ENCODE measurements at places on chromosomes 7 and 10.

DNA sequence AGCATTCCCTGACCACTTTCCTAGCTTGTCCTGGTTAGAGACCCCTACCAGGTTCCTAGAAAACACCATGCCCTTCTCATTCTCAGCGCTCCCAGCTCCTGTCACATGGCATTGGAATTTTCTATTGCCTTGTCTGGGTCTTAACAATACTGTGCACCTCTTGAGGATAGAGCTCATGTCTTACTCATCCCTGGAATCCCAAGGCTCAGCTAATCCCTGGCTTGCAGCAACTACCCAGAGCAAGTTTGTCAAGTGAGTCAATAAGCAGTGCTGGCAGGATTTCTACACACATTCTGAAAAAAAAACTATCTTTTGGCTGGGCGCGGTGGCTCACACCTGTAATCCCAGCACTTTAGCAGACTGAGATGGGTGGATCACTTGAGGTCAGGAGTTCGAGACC lies 11.7 kb upstream of the PRDX3 start:
- DNase-seq: no peak

DNA sequence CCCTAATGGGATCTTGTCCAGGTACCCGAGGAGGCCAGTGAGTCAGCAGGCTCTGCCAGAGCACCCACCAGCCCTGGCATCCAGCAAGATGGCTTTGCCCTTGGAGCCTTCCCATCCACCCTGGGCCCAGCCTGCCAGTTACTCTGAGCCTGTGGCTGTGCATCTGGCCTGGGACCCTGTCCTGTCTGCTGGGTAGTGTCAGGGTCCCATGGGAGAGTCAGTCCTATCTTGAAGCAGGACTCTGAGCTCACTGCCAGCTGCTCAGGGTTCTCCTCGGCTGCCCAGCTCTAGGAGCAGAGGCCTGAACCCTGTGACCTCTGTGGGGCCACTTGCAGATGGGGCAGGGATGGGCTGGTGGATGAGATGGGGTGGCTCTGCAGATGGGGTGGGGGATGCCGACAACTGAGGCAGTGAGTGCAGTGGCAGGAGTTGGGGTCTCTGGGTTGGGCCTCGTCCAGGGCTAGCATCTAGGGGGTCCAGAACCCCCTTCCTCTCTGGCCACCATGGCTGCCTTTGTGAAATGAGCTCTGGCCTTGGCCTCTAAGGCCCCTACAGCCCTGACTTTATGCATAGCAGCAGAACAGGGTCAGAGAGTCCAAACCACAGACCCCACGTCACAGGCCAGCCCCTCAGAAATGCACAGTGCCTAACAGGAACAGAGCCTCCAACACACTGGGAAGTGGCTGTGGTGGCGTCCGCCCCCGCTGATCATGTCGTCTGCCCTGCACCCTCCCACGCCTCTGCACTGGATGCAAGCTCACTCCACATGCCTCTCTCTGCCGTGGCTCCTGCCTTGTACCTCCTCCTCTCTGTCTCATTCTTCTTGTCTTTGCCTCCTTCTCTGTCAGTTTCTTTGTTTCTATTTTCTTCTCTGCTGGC lies 88.1 kb upstream of the RET start:
- DNase-seq: no peak

GRCh38 chr10:1404323-1405260 lies 332.7 kb downstream of the ADARB2 start:
- DNase-seq: no peak

DNA sequence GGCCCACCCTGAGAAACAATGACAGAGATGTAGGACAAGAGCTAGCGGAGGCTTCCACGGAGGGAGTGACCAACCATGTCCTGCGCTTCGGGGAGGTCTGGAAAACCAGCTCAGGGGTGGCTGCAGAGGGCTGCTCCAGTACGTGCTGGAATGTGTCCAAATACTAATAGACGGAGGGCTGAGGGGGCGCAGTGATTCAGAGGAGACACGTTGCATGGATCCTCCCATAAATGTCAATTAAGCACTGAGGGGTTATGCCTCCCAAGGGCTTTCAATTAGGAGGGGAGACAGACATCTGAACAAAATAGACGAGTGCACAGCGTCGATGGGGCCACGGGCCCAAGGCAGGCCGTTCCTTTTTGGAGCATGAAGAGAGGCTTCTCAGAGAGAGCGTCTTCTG lies 51.0 kb upstream of the NPS start:
- DNase-seq: no peak

GRCh38 chr10:79115302-79115701 lies 46.5 kb downstream of the ZMIZ1 start:
- no peak for DNase-seq

DNA sequence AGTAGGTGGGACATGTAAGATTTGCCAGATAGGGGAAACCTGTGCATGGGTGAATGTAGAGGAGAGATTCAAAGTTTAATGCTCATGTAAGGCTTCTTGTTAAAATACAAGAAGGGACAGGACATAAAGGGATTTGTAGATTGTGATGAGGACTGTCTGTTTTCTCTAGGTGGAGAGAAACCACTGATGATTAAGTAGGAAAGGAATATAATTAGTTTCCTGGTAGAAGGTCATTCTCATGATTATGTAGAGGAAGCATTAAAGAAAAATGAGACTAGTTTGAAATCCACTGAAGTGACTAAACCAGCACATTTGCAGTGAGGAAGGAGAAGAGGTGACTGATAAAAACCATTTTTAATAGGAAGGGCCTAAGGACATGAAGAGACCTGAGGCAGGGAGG lies 19.6 kb upstream of the MACC1 start:
- DNase-seq: no peak

- DNase-seq: no peak
These were observed 144.6 kb upstream of the SEMA3E start for GRCh38 chr7:83793558-83793957.

GRCh38 chr10:68103901-68104300 lies 5.4 kb upstream of the MYPN start:
- DNase-seq: no peak

- no peak for DNase-seq
These were observed 23.7 kb upstream of the RASSF4 start for GRCh38 chr10:44935966-44936295.

- DNase-seq: no peak
These were observed 37.1 kb downstream of the GNG11 start for GRCh38 chr7:93958651-93959050.

GRCh38 chr7:103524042-103524907 lies 78.3 kb upstream of the SLC26A5 start:
- DNase-seq: peak; percentile 80

- DNase-seq: no peak
These were observed 28.3 kb downstream of the STMP1 start for GRCh38 chr7:135690566-135690965.

DNA sequence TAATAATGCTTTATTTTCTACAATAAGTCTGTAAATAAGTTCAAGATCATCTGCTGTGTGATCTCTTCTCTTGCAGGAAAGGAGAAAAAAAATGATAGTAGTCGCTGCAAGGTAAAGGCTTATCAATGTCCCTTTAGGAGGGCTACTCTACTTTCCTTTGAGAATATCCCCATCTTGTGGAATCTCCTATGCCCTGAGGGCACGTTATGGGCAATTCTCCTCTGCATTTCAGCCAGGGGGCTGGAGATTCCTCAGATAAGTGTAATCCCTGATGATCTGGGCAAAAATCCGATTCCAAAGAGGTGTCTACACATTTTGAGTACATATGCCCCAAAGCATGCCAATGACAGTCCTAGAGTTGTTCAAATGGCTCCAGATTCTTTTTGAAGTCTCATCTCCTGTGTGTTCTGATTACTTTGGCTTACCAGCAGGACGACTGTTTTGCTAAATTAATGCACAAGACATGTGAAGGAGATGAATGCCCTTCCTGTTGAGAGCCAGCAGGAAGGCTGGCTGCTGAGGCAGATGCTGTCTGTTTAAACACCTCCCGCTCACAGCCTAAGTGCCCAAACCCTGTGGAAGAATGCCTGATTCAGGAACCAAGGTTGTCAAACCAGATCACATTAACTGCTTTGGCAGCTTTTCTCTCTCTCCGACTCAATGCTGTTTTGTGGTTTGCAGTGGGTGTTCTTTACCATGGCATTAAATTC lies 171.2 kb upstream of the COL1A2 start:
- peak; percentile 75 for DNase-seq

- DNase-seq: peak; percentile 63
These were observed 132.6 kb downstream of the VPS50 start for GRCh38 chr7:93364806-93365205.

- no peak for DNase-seq
These were observed 4.0 kb downstream of the OPN4 start for GRCh38 chr10:86658261-86658741.

- DNase-seq: no peak
These were observed 181.8 kb upstream of the AGK start for GRCh38 chr7:141369422-141369821.

- DNase-seq: no peak
These were observed 183.2 kb downstream of the PRPF18 start for GRCh38 chr10:13769946-13770345.

- DNase-seq: no peak
These were observed 20.3 kb upstream of the MYH16 start for GRCh38 chr7:99252166-99252895.

DNA sequence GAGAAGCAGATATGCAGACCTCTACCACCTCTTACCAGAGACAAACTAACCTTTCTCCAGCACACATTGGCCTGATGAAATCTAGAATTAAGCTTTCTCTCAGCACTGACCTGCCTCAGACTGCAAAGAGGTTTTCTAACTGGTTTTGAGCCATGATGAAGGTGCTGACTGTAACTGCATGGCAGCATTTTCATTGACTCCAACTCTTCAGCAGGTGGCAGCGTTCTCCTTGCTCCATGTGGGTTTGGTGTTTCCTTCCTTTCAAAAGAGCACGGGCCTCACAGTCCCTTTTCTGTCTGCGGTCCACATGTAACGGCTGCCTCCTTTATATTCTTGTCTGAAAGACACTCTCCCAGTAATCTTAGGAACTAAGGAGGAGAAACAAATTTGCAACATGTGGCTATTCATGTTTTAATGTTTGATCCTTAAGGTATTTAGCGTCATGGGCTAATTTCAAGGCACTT lies 12.6 kb downstream of the KLLN start:
- peak; percentile 85 for DNase-seq

- peak; percentile 83 for DNase-seq
These were observed 65.6 kb downstream of the TWIST1 start for GRCh38 chr7:19051767-19052375.

GRCh38 chr7:34153656-34154270 lies 248.4 kb downstream of the BMPER start:
- no peak for DNase-seq

GRCh38 chr10:121063744-121064143 lies 212.6 kb downstream of the WDR11 start:
- DNase-seq: peak; percentile 69

DNA sequence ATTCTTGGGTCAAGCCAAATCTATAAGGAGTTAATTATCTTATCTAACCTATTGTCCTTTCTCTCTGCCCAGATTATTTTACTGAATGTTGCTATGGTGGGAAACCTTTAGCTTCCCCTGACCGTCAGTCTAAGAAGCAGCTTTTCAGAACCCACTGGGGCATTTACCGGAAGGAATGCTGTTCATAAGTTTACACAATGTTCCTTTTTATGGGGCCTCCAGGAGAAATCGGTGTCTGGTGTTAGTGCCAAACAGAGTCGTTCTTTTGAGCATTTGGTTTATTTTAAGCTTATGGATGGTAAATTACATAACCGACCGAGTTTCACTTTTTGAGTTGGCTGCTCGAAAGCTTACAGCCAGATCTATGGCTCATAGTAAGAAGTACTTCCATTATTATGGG lies 111.9 kb downstream of the CACNB2 start:
- DNase-seq: no peak

DNA sequence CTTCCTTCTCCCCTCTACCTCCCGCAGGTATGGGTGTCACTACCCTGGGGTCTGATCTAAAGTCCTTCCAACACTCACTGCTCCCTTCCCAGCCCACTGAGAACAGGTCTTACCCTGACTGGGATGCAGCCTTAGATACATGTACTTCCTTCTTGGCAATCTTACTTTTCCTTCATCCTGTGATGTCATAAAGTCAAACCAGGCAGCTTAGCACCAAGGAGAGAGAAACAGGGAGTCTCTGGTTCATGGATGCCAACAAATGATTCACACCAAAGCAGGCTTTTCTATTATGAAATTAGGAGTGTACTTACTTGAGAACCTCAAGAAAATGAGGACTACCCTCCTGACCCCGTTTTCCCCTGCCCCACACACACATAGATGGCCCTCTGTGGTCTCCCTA lies 111.0 kb upstream of the KMT2E start:
- no peak for DNase-seq

GRCh38 chr10:34292194-34292565 lies 522.9 kb downstream of the PARD3 start:
- no peak for DNase-seq

GRCh38 chr10:80540981-80541750 lies 3.5 kb downstream of the SH2D4B start:
- DNase-seq: no peak

- peak; percentile 93 for DNase-seq
These were observed 21.6 kb downstream of the NT5C3A start for GRCh38 chr7:33040803-33041516.
